ENCODE measurements at places on chromosomes 16 and 17.

DNA sequence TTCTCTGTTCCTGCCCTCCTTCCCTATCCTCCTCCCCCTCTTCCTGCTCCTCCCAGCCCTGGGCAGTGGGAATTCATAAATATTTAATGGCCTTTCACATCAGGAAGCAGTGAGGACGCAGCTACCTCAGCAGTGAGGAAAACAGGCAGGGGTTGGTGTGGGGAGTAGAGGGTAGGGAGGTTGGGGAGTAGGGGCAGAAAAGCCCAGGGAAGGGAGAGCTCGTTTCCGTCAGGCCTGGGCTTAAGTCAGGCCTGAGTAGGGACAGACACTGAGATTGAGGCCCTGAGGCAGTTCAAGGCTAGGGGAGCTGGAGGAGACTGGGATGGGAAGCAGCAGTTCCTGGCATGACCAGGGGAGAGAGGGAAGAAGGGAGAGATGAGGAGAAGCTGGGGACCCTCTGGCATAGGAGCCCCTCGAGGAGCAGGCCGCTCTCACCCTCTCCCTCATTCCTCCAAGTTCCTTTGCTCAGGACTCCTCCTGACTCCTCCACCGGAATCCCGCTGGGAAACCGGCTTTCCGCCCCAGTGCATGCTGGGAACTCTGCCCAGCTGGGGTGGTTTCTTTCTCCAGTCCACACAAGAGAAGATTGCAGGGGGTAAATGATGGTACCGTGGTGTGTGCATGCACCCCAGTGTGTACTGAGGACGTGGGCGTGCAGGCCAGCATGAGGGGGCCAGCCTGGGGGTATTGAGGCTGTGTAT, 6.2 kb downstream of the SAMD14 start:
- peak; percentile 61 for DNase-seq

DNA sequence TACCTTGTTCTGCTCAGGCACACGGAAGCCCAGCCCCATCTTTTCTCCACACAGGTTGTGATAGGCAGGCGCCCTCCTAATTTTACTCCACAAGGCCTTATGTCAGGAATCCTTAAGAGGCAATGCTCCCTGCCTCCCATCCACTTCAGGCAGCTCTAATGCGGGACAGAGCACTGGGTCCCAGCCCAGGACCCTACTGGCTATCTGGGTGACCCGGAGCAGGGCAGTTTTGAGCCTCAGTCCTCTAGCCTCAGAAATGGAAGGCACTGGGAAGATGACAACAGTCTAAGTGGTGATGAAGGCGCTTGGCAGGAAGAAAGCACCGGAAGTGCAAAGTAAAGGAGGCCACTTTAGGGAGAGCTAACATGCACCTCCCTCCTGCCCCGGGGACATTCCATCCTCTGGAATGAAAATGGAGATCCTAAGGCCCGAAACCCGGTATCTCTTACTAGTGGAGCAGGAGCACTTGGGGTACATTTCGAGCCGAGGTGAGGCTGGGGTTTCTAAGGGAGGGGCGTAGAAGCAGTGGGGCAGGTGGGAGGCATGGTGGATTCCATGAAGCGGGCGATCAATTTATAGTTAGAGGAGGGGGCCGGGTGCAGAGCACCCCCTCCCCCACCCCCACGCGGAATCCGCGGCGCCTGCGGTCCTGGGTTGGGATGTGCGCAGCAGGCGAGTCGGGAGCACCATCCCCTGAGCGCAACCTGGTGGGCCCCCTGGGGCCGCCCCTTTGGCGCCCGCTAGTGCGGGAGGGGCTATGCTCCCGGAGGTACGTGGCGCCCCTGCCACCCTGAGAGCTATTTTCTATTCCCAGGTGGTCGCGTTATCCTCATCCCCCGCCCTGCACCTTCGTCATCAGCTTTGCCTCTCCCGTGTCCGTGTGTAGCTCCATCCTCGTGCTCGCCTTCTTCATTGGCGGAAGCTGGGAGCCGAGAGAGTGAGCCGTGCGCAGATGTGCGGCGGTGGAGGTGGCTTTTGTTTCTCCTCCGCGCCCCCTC, 4.9 kb downstream of the MT1F start:
- peak; percentile 24 for DNase-seq

- no peak for DNase-seq
Measured at GRCh38 chr17:10745231-10745630, 15.4 kb upstream of the TMEM220 start.

DNA sequence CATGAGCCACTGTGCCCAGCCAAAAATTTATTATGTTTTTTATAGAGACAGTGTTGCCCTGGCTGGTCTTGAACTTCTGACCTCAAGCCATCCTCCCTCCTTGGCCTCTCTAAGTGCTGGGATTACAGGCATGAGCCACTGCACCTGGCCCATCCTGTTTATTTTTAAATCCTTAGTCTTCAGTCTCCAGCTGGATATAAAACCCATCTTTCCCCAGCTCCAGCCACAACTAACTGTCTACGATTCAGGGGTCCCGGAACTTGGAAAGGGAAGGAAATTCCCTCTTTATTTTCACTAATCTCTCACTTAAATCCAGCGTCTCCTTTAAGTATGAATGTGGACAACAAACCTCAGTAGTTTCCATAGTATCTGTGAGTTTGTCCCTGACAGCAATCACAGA, 62.2 kb downstream of the IQCK start:
- DNase-seq, result no peak

GRCh38 chr16:66752379-66752778, 970 bp upstream of the DYNC1LI2 start:
- no peak for DNase-seq

DNA sequence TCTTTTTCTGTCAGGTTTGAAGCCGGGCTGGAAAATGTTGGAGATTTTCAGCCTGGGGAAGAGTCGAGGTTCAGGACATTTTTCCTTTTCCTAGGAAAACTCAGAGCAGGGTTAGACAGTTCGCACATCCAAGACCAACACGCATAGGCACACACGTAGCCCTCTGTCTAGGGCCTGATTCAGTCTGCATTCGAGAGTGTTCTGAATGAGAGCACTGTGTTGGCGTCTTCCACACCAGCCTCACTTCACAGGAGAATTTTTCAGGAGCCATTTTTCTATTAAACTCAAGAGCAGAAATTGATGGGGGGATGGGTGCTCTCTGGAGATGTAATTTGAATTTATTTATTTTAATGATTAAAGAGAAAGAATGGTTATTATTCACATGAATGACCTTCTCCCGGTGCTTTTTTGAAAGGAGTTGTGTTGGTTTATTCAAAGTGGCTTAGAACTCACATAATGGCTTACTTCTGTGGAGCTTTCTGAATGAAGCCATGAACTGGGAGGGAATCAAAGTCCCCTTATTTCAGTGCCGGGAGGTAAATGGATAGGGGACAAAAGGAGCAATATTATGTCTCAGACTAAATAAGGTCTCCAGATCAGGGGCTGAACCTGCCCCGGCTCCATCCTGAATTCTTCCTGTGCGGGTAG, 194.3 kb downstream of the CCDC182 start:
- DNase-seq, result no peak

- DNase-seq, result no peak
Measured at GRCh38 chr17:81033535-81034167, 1.3 kb upstream of the BAIAP2 start.

DNA sequence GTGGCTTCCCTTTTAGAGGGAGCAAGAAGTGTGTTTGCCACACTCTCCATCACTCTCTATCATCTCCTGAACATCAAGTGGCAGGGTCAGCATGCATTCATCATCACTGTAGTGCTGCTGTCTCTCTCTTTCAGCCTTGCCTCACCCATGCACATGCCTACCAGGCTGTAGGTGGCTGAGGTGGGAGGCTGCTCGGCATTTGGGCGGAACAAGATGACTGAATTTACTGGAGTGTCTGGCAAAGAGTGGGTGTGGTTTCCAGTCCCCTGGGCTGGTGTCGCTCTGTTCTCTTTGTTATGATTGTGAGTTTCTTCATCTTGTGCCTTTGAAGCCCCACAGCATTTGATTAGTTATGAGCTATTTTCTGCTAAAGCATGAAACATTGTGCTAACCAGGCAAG, 541.9 kb upstream of the EEF2KMT start:
- DNase-seq, result no peak

GRCh38 chr17:43033948-43034881, 9.2 kb downstream of the RND2 start:
- peak; percentile 46 for DNase-seq

GRCh38 chr16:4591706-4592470, 22.8 kb downstream of the UBALD1 start:
- no peak for DNase-seq

DNA sequence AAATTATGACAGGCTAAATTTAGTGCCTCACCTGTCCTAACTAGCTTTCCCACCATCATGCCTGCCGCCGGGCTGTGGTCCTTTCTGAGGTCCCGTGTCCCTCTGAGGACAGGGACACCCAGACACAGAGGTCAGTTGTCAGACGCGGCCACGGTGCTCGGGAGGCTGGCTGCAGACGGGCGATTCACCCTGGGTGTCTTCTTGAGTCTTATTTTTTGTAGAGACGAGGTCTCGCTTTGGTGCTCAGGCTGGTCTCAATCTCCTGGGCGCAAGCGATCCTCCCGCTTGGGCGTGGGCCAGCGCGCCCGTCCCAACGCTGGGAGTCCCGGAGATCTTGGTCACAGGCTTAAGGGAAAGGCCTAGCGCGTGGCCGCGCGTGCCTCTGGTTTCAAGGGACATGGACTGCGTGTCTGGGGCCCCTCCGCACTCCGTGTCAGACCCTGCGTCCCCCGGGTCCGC, 797 bp upstream of the RAB11FIP3 start:
- no peak for DNase-seq

- no peak for DNase-seq
Measured at GRCh38 chr16:89242795-89243200, 25.3 kb downstream of the ZNF778 start.

Data from NCI-H510A treated with DMSO at 0.1 percent for 48 hours (cell line).